Heart left ventricle (tissue), 16 donors: ENCODE measurements at places on chromosomes 1 and 21. TPM values are rescaled to one million over a fixed set of nuclear protein-coding genes. Genes with fewer than 3 reads are reported as not detected.

DNA sequence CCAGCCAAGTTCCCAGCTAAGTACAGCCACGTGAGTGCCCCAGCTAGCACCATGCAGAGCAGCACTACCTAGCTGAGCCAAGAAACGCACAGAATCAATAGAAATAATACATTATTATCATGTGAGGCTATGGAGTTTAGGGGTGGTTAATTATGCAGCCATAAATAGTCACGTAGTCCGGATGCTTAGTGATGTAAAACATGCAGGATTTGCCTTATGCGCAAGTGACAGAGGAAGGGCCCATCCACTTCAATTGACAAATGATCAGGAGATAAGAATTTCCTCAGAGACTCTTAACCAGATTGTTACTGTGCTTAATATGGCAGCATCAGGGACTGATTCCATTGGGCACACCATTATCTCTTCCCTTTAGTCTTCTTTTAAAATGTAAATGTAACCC lies 44.8 kb upstream of the DUSP10 start:
- H3K4me3 ChIP-seq, result no peak overlapping the region
- no peak overlapping the region for H3K27ac ChIP-seq
- DNase-seq, result no peak
- H3K27me3 ChIP-seq, result no peaks in the 10 kb centered on the region
- H3K36me3 ChIP-seq, result no peaks in the 10 kb centered on the region
- H3K4me1 ChIP-seq, result no peaks in the 10 kb centered on the region

GRCh38 chr1:203197625-203198024 lies 11.1 kb upstream of the CHI3L1 start:
- H3K27ac ChIP-seq, result no peak overlapping the region
- H3K36me3 ChIP-seq, result no peaks in the 10 kb centered on the region
- H3K4me3 ChIP-seq, result no peak overlapping the region
- no peak for DNase-seq

DNA sequence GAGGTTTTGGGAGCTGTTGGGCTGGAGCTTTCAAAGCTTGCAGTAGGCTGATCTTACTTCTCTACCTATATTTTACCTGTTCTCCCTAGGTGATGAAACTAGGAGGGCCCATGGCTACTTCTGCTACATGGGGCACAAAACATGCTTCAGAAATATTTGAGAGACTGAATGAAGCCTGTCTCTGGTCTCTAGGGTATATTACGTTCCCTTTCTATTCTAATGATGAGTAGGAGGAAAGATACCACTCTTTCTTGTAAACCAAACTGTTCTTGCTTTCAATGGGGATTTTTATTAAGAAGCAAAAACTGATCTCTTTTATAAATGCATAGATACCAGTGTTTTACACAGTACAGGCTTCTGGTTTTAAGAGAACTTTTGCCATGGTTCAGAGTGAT lies 103.1 kb downstream of the GALNT2 start:
- H3K4me3 ChIP-seq, result peak overlapping the region; percentile 26
- no peaks in the 10 kb centered on the region for H3K4me1 ChIP-seq
- H3K27me3 ChIP-seq, result no peaks in the 10 kb centered on the region
- DNase-seq, result no peak
- H3K27ac ChIP-seq, result no peak overlapping the region

GRCh38 chr21:43974791-43975468 lies 37.2 kb upstream of the TRAPPC10 start:
- H3K27me3 ChIP-seq, result no peaks in the 10 kb centered on the region
- DNase-seq, result no peak
- H3K4me1 ChIP-seq, result peaks cover 5% of the 10 kb centered on the region
- H3K27ac ChIP-seq, result no peak overlapping the region
- no peak overlapping the region for H3K4me3 ChIP-seq

DNA sequence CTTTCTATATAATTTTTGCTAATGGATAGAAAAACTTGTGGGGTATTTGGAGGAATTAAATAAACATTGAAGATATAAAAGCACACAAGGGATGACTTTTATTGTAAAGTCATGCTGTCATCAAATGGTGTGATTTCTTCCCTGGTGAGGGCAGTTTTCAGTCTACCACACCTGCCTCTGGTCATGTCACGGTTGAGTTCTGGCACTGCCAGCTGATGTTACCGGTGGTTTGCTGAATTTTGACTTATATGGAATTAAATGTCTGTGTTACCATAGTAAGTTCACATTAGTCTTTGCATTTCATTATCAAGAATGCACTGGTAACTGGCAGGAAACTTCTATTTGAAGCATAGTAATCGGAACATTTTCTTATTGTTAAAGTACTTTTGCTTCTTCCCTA lies 13.4 kb downstream of the S1PR1 start:
- no peak for DNase-seq
- H3K4me1 ChIP-seq, result no peaks in the 10 kb centered on the region
- no peaks in the 10 kb centered on the region for H3K36me3 ChIP-seq
- H3K27ac ChIP-seq, result no peak overlapping the region
- H3K27me3 ChIP-seq, result no peaks in the 10 kb centered on the region

- no peak for DNase-seq
- H3K27me3 ChIP-seq, result no peaks in the 10 kb centered on the region
Observed at GRCh38 chr1:162210196-162210595, 140.7 kb downstream of the NOS1AP start.

DNA sequence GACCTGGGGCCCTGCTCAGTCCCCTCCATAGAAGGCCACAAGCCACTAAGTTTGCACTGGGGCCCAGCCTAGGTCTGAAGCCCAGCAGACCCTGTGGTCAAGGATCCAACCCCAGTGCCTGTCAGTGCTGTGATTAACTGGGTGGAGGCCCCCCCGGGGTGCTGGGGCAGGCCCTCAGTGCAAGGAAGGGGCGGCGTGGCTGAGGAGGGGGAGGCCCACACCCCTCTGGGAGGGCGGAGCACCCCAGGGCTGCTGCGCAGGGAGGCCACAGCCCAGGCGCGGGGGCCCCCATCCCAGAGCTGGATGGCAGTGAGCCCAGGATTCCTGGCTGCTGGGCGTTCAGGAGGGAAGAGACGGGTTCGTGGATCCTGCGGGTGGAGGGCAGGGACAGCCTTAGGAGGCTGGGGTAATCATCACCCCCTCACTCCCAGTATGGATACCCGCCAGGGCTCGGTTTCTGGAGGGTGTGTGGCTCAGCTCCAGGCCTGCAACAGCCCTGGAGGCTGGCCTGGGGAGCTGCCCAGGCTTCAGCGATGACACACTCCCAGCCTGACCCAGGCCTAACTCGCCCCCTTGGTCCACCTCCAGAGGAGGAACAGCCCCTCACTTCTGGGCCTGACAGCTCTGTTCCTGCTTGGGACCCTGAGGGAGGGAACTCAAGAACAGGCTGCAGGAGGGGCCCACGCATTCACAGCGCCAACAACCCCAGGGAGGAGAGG lies 890 bp downstream of the GJC2 start:
- H3K36me3 ChIP-seq, result peaks cover 23% of the 10 kb centered on the region
- peak; percentile 77 for DNase-seq
- peak overlapping the region; percentile 74 for H3K27ac ChIP-seq
- H3K4me3 ChIP-seq, result peak overlapping the region; percentile 48

- H3K4me3 ChIP-seq, result no peak overlapping the region
- peaks cover 32% of the 10 kb centered on the region for H3K4me1 ChIP-seq
Observed at GRCh38 chr21:45470087-45470515, 65.1 kb downstream of the COL18A1 start.

GRCh38 chr1:22320587-22321344 lies 130.9 kb upstream of the ZBTB40 start:
- peaks cover 2% of the 10 kb centered on the region for H3K27me3 ChIP-seq
- no peak for DNase-seq
- no peaks in the 10 kb centered on the region for H3K4me1 ChIP-seq
- H3K4me3 ChIP-seq, result no peak overlapping the region

GRCh38 chr1:228194436-228194835 lies 13.4 kb upstream of the OBSCN start:
- no peaks in the 10 kb centered on the region for H3K36me3 ChIP-seq
- H3K4me3 ChIP-seq, result no peak overlapping the region
- no peaks in the 10 kb centered on the region for H3K27me3 ChIP-seq
- no peak for DNase-seq
- H3K27ac ChIP-seq, result no peak overlapping the region
- no peaks in the 10 kb centered on the region for H3K4me1 ChIP-seq

GRCh38 chr1:164709126-164709525 lies 150.1 kb downstream of the PBX1 start:
- H3K36me3 ChIP-seq, result no peaks in the 10 kb centered on the region
- peaks cover 77% of the 10 kb centered on the region for H3K4me1 ChIP-seq
- no peak overlapping the region for H3K4me3 ChIP-seq
- H3K27ac ChIP-seq, result peak overlapping the region; percentile 81
- no peaks in the 10 kb centered on the region for H3K27me3 ChIP-seq

- H3K36me3 ChIP-seq, result no peaks in the 10 kb centered on the region
- DNase-seq, result no peak
- no peaks in the 10 kb centered on the region for H3K27me3 ChIP-seq
- no peak overlapping the region for H3K27ac ChIP-seq
- H3K4me1 ChIP-seq, result no peaks in the 10 kb centered on the region
Observed at GRCh38 chr1:190906206-190906725, 428.6 kb upstream of the BRINP3 start.

- no peak within 1 kb of the TSS for H3K4me3 ChIP-seq
- no peaks in the 10 kb centered on the region for H3K36me3 ChIP-seq
- H3K27me3 ChIP-seq, result peaks cover 11% of the 10 kb centered on the region
- no peak for DNase-seq
Observed at GRCh38 chr1:54017979-54018378, at the start of gene LDLRAD1. TSS of gene LDLRAD1 (minus strand) at chr1:54018186. CDS start at chr1:54018112, 74 bp downstream.

- H3K4me1 ChIP-seq, result peaks cover 9% of the 10 kb centered on the region
- no peak for DNase-seq
- peak overlapping the region; percentile 67 for H3K4me3 ChIP-seq
- no peaks in the 10 kb centered on the region for H3K36me3 ChIP-seq
Observed at GRCh38 chr1:95072117-95072516, 634 bp downstream of the ALG14 start.

- peaks cover 24% of the 10 kb centered on the region for H3K4me1 ChIP-seq
- DNase-seq, result no peak
- no peaks in the 10 kb centered on the region for H3K36me3 ChIP-seq
- H3K27me3 ChIP-seq, result no peaks in the 10 kb centered on the region
- H3K4me3 ChIP-seq, result no peak overlapping the region
Observed at GRCh38 chr1:208479435-208479834, 235.3 kb upstream of the PLXNA2 start.

Gene FCRL2
- not detected for total RNA-seq

Gene KLF17
- total RNA-seq, result not detected

Gene COQ8A
- 310 TPM for total RNA-seq

Gene SRM
- 47.3 TPM for total RNA-seq

Gene NUDT4B
- not detected for total RNA-seq

Gene KRTAP6-2
- total RNA-seq, result not detected

Gene GOLT1A
- total RNA-seq, result not detected

Gene AVPR1B
- not detected for total RNA-seq

Gene SFN
- not detected for total RNA-seq

Gene C1orf115
- total RNA-seq, result 8.5 TPM
